Right lobe of liver (tissue), 6 donors: ENCODE measurements at places on chromosomes 16 and 17.
A peak's percentile ranks its signal among the peaks of the same experiment; 100 is the strongest.

DNA sequence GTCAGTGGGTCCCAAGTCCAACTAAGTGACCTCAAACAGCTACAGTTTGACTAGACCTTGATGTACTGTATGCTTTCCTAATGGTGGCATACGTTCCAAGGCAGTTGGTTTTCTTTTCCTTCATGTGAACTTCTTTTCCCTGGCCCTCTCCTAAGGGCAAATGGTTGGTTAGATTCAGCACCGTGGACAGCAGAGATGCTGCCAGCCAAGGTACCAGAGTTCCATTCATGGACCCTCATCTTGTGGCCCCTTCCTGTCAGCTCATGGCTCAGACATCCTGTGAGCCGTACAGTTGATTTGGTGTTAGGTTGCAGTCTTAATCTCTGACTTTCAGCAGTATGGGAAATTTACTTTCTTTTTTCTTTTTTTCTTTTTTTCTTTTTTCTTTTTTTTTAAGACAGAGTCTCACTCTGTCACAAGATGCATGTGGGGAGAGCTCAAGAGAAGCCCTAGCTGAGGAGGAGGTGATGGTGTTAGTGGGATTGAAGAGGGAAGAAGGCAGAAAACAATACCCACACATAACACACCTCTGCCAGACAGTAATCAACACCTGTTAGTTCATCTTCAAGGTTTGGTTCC lies 122.4 kb downstream of the USP31 start:
- DNase-seq, result no peak

DNA sequence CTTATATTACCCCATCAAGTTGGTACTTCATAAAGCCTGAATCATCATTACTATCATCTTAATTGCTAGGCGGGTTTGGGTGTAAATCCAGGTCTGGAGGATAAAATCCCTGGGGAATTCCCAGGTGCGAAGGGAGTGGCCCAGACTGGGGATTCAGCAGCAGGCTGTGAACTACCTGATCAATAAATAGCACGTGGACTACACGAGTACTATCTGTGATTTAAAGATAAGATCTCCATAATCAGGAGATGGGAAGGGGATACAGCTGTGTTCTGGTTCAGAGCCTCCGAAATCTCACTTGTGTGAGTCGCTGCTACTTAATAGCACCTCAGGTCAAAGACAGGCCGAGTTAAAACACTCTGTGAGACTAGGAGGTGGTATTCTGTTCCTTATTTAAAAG lies 512.6 kb upstream of the ZFHX3 start:
- DNase-seq, result no peak

DNA sequence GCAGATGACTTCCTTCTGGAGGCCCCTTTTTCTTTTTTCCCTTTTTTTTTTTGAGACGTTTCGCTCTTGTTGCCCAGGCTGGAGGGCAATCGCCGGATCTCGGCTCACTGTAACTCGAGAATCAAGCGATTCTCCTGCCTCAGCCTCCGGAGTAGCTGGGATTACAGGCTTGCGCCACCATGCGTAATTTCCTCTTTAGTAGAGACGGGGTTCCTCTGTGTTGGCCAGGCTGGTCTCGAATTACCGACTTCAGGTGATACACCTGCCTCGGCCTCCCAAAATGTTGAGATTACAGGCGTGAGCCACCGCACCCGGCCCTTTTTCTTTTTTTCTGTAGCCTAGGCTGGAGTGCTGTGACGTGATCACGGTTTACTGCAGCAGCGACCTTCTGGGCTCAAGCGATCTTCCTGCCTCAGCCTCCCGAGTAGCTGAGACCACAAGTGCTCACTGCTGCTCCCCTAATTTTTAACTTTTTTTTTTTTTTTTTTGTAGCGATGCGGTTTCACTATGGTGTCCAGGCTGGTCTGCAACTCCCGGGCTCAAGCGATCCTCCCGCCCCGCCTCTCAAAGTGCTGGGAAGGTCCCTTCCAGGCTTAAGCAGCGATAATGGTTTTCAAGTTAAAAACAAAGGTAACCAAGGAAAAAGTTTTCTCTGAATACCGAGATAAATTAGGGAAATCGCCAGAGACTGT lies 956 bp upstream of the IST1 start:
- peak; percentile 53 for DNase-seq

DNA sequence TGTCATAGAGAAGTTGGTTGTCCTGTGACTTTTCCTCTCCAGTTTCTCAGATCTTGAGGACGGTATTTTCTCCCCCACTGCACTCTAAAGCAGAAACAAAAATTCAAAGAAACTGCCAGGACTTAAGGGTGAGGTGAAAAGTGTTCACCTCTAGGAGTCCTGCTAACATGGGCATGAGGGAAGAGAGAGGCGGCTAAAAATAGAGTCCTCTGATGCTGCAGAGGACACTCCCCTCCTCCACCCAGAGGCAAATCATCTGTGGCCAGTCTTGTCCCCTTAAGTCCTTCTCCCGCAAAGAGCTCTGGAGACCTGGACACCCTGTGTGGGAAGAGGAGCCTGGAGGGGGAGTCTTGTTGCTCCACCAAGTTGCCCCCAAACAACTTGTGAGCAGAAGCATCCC lies 4.7 kb upstream of the DDX19A start:
- DNase-seq, result no peak

GRCh38 chr17:43463241-43463640 lies 20.5 kb upstream of the DHX8 start:
- no peak for DNase-seq

GRCh38 chr16:4160658-4161430 lies 44.6 kb upstream of the ADCY9 start:
- DNase-seq, result no peak

DNA sequence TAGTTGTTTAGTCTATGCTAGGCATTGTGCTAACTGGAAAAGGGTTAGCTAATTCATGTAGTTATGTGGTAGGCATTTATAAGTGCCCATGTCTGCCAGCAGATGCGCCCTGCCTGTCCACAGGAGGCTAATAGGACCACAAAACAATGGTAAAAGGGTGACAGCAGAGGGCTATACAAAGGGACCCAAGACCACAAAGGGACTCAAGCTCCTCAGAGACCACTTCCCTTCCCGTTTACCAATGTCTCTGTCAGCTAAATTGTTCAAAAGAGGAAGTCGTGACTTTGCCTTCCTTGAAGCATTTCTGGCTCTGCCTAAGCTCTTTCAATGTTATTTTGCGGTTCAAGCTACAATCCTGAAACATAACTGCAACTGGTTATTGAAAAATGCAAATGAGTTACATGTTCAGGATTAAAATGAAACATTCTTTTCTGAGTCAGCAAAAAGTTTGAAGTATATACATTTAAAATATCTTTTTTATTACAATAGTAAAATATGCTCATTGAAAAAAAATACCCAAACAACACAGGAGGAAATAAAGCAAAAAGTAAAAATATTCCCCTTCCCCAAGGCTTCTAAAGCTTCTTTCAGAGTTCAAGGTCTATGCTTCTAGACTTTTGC lies 149.2 kb downstream of the MAF start:
- no peak for DNase-seq

- DNase-seq, result no peak
Measured at GRCh38 chr17:76547183-76547641, 7.4 kb downstream of the PRCD start.

DNA sequence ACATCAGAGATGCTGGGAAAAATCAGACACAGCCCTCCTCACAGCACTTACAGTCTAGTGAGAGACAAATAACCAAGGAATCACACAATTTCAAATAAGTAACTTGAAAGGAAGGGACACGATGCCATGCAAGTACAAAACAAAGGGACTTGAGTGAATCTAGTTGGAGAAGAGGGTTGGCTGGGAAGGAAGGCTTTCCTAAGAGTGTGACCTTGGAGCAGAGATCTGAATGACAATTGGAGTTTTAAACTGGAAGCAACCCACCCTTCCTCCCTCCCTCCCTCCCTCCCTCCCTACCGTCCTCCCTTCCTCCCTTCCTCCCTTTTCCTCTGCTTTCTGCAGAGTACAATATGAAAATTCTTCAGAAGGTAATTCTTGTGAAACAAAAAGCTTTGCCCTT lies 31.1 kb downstream of the ADAMTS18 start:
- no peak for DNase-seq

DNA sequence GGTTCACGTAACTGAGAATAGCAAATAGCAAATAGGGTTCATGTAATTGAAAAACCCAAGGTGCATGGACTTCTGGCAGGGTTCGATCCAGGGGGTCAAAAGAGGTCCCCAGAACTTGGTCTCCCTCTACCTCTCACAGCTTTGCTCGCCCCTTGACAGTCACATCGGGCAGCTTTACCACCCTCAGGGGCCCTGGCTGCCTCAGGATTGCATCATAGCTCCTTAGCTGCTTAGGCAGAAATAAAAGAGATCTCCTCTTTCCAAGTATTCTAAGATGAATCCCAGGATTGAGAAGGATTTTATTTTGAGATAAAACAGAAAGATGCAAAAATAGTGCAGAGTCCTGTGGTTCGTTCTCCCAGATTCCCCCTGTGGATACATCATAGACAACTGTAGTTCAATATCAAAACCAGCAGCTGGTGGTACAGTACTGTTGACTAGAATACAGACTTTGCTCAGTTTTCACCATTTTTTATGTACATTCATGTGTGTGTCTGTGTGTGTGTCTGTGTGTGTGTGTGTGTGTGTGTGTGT lies 12.8 kb downstream of the ADGRG3 start:
- no peak for DNase-seq

- peak; percentile 93 for DNase-seq
Measured at GRCh38 chr17:39738983-39739884, 1.5 kb downstream of the GRB7 start.

- DNase-seq, result peak; percentile 98
Measured at GRCh38 chr16:22374311-22375116, at the start of gene CDR2. CDR2 (minus strand) TSS chr16:22374619; CDS start chr16:22374309, 310 bp downstream.

GRCh38 chr17:8913091-8913490 lies 45.6 kb upstream of the PIK3R6 start:
- DNase-seq, result no peak

GRCh38 chr17:29595943-29596774 lies 3.2 kb downstream of the ANKRD13B start:
- DNase-seq, result no peak

- DNase-seq, result peak; percentile 35
Measured at GRCh38 chr17:16919663-16920627, 52.0 kb downstream of the TNFRSF13B start.

GRCh38 chr17:79593636-79594035 lies 17.2 kb downstream of the RBFOX3 start:
- DNase-seq, result no peak

DNA sequence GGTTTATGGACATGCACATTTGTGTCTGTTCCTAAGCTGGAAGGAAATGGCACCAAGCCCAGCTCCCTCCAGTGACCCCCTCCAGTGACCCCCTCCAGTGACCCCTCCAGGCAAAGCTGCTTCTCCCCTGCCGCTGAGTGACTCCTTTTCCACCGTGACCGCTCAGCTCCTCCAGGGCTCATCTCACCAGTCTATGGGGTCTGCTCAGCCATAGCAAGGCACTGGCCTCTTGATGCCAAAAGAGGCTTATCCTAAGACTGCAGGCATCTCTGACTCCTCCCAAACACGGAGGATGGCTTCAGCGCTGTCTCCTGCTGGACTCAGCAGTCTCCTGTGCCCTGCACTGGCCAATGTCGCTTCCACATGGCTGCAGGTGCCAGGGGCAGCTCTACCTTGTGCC lies 35.3 kb downstream of the FA2H start:
- DNase-seq, result no peak

DNA sequence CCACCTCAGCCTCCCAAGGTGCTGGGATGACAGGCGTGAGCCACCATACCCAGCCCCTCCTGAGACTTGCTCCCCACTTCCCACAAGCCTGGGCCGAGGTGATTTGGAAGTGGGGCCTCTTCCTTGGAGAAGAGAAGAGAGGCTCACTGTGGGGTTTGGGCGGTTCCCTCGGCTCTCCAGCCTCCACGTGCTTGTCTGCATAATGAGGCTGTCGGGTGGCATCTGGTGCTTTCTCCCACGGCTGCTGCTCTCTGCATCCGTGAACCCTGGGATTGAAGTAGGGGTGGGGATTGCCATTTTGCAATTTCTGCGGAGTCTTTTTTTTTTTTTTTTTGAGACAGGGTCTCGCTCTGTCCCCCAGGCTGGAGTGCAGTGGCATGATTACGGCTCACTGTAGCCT lies 101.4 kb downstream of the RAP1GAP2 start:
- no peak for DNase-seq

DNA sequence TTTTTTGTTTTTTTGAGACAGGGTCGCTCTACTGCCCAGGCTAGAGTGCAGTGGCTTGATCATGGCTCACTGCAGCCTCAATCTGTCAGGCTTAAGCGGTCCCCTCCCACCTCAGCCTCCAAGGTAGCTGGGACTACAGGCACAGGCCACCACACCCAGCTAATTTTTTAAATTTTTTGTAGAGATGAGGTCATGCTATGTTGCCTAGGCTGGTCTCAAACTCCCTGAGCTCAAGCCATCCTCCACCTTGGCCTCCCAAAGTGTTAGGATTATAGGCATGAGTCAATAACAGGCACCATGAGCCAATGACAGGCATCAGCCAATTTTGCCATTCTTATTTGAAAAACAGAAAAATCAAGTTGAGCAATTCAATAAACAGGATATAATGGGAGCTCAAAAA lies 125.0 kb downstream of the SPAG9 start:
- no peak for DNase-seq

GRCh38 chr16:19618876-19619275 lies 63.4 kb downstream of the VPS35L start:
- no peak for DNase-seq

DNA sequence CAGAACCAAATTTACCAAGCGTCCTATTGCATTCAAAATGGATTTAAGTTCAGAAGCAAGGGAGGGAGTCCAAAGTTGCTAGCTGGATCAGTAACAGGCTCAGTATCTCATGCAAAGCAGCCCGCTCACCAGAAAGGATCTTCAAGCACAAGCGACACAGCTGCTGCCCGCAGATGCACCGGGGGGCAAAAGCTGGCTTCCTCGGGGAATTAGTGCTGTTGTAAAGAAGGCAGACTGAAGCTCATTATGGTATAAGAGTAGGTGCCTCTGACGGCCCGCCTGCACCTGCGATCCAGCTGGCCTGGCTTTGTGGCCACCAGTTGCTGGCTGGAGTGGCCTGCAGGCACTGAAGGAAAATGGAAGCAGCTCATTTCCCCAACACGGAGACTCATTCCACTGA lies 128.4 kb upstream of the RCVRN start:
- no peak for DNase-seq

GRCh38 chr17:38653230-38653629 lies 21.5 kb downstream of the EPOP start:
- DNase-seq, result no peak

GRCh38 chr16:81634380-81635062 lies 144.6 kb upstream of the PLCG2 start:
- DNase-seq, result no peak

GRCh38 chr17:20999044-20999573 lies 43.7 kb downstream of the USP22 start:
- no peak for DNase-seq

GRCh38 chr16:3716831-3717234 lies 491 bp downstream of the TRAP1 start:
- no peak for DNase-seq

DNA sequence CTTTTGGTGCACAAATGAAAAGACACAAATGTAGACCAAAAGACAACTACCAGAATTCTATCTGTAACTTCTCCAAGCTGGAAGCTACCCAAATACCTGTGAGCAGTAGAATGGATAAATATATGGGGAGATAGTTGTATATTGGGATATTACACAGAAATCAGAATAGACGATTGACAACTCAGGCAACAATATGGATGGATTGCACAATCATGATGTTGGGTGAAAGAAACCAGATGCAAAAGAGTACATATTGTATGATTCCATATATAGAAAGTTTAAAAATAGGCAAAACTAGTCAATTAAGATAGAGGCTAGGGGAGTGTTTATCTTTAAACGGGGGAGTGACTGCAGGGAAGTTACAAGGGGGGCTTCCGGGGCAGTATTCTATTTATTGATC lies 77.5 kb upstream of the NKD1 start:
- DNase-seq, result no peak

GRCh38 chr17:81271226-81271625 lies 23.9 kb downstream of the SLC38A10 start:
- no peak for DNase-seq

- DNase-seq, result no peak
Measured at GRCh38 chr17:18241229-18241871, 15.9 kb downstream of the LLGL1 start.
